ENCODE measurements at places on chromosomes 16 and 17.

- DNase-seq: no peak
Observed at GRCh38 chr16:80100846-80101451, 439.8 kb upstream of the DYNLRB2 start.

GRCh38 chr17:68832109-68832802 is 122.9 kb downstream of the ABCA8 start:
- no peak for DNase-seq

DNA sequence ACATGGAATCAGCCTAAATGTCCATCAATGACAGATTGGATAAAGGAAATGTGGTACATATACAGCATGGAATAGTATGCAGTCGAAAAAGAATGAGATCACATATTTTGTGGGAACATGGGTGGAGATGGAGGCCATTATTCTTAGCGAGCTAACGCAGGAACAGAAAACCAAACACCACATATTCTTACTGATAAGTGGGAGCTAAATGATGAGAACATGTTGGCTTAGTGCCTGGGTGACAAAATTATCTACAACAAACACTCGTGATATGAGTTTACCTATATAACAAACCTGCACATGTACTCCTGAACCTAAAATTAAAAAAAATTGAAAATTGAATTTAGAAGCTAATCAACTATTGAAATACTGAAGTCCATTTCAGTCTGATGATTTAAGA is 6.1 kb downstream of the ANKS4B start:
- DNase-seq: no peak

- no peak for DNase-seq
Observed at GRCh38 chr16:87160234-87160636, 157.0 kb downstream of the C16orf95 start.

GRCh38 chr17:44304651-44305050 is 3.8 kb upstream of the RUNDC3A start:
- no peak for DNase-seq

GRCh38 chr17:39653662-39654331 is 11.4 kb upstream of the TCAP start:
- DNase-seq: peak; percentile 85

DNA sequence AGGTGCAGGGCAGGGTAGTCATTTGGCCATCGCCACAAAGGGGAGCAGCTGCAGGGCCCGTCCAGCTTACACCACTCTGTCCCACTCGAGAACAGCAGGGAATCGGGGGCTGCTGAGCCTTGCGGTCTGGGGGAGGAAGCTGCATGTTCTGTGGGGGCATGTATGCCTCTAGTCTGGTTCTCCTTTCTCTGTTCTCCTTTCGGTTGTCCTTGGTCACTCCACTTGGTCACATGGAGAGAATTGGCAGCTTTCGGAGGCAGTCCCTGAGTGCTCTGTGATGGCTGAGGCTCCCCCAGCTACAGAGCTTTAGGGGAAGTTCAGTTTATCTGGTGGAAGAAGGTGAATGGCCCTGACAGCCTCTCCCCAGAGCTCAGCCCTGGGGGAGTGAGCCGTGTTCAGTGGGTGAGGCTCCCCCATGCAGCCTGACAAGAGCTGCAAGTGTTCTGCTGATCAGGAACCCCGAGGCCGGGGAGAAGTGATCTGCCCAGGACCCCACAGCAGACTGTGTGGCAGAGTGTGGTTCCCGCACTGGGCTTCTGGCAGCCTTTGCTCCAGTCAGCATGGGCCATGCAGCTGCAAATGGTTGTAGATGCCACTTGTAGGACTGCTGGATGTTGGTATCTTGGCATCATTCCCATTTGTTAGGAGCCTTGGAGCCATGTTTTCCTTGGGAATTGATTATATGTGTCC is 22.3 kb upstream of the SMPD3 start:
- no peak for DNase-seq

- DNase-seq: no peak
Observed at GRCh38 chr17:75181110-75181509, 1.6 kb downstream of the SUMO2 start.

- DNase-seq: no peak
Observed at GRCh38 chr17:11244776-11245175, 3.8 kb downstream of the SHISA6 start.
